Stimulated activated CD4-positive, alpha-beta T cell treated with anti-CD3 and anti-CD28 coated beads, Interleukin-2, amount 100 ng/mL, for 24 hours (primary cell): ENCODE measurements at places on chromosomes 6 and 20.

DNA sequence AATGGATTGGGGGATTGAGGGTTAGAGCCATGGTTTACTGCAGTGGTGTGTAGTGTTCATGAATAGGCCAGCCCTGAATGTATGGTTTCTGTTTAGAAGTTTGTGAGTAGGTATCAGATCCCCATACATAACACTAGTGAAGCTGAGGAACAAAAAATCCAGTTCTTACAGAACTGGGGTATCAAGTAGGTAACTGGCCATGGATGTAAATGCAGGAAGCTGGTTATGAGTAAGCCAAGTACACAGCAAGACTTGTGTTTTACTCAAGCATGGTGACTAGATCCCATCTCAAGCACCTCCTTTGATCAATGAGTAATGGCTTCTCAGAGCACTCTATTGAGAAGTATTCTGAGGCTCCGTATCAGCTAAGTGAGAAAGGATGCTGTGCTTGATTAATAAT is 613.7 kb upstream of the FLRT3 start:
- DNase-seq, result no peak

DNA sequence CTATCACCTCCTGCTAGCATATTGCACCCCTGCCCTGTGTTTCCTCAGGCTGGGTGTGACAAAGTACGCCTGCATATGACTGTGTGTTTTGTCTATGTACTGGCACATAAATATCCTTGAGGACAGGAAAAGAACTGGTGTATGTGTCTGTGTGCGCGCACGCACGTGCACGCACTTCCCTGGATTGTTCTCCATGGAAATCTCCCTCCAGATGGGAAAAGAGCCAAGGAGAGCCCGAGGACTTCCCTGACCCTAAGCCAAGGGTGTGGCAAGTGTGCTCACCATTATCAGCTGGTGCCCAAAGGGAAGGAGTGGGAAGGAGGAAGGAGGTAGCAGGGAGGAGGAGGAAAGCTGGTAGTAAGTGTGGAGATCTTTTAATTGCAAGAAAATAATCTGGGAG is 117.6 kb downstream of the HIVEP2 start:
- no peak for DNase-seq

GRCh38 chr20:16562259-16562658 is 11.0 kb downstream of the KIF16B start:
- DNase-seq, result no peak

GRCh38 chr20:14538433-14538832 is 201.0 kb upstream of the FLRT3 start:
- DNase-seq, result no peak

- no peak for DNase-seq
These were observed 33.0 kb upstream of the HFE start for GRCh38 chr6:26053992-26054780.

DNA sequence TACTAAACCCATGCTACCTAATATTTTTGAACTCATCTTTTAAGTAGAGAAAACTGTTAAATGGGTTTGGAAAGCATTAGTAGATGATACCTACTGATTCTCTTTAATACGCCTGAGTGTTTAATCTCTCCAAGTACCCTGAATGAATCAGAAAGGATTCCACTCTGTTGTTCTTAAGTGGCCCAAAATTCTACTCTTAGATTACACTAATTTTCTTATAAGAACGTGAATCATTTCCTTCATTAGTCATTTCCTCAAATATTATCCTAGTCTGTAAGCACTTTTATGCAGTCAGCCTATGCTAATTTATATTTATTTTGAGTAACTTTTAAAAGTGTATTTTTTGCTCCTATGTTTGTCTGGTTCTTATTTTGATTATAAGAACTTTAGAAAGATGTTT is 380.0 kb downstream of the BTBD9 start:
- no peak for DNase-seq

DNA sequence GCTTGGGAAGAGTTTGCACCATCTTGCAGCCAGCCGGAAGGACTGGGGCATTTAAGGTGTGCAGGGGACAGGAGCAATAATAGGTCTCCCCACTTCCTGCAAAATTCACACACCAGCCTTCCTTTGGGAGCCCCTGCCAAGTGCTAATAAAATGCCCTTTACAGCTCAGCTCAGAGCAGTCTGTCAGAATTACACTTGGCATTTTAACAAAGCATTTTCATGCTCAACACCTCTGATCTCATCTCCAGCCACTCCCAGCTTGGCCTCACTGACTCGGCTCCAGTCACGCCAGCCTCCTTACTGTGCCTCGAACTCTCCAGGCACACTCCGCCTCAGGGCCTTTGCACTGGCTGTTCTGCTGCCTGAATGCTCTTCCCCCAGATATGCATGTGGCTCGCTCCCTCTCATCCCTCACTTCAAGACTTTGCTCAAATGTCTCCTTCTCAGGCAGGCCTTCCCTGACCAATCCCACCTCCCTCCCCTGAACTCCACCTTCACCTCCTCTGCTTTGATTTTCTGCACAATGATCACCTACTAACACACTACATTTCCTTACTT is 43.7 kb downstream of the GRM4 start:
- no peak for DNase-seq

DNA sequence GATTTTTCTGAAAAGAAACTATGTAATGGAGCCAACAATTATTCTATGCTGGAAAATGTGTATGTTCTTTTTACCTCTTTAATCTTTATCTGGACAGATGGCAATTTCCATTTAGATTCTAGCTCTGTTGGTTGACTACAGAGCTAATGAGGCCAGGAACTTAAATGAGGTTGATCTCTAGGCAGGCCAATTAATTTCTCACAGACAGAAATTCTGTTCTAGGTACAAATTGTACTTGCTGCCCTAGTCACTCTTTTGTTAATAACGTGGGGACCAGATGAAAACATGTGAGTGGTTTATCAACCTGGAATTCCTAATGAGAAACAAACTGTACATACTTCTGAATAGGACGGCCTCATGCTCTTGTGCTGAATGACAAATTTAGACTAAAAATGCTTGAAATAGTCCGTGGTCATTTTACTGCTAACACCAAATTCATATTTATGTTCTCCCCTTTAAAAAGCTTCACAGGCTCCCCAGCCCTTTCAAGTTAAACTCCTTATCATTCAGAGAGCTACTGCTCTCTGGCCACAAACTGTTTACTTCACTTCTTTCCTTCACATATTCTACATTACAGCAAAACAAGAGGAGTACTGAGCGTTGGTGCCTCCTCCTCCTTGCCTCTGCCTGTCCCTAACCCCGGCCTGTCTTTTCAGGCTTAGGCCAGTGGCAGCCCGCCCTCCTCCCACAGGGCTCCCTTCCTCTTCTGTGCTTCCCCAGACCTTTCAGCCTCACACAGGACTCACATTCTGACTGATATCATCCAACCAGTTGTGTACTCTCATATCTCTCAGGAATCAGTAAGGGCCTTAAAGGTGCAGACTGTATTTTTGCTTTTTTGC is 41.4 kb downstream of the DTNBP1 start:
- DNase-seq, result no peak

- DNase-seq, result no peak
These were observed 12.1 kb upstream of the CTCFL start for GRCh38 chr20:57536771-57537724.

- DNase-seq, result no peak
These were observed 170.3 kb upstream of the PDE7B start for GRCh38 chr6:135680964-135681913.

- DNase-seq, result no peak
These were observed 199.8 kb downstream of the PLCB1 start for GRCh38 chr20:8331740-8332412.

- no peak for DNase-seq
These were observed 49.0 kb upstream of the RANBP9 start for GRCh38 chr6:13760307-13761304.

GRCh38 chr6:135129136-135129856 is 51.8 kb upstream of the MYB start:
- DNase-seq, result peak; percentile 12

DNA sequence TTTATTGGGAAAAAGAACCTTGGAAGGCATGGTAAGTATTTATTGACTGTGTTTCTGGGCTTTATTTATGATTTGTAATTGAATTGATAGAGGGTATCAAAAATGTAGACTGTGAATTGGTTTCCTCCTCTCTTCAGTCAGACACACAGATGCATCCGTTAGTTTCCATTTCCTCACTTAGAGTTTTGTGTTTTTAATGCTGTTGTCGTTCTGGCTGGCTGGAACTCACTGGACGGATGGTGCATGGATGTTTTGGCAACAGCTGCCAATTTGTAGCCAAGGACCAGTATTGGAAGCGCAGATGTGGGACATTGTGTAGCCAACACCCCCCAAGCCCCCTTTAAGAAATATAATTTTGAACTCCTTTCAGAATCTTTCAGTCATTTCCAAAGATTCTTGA is 134.5 kb downstream of the JARID2 start:
- DNase-seq, result no peak

DNA sequence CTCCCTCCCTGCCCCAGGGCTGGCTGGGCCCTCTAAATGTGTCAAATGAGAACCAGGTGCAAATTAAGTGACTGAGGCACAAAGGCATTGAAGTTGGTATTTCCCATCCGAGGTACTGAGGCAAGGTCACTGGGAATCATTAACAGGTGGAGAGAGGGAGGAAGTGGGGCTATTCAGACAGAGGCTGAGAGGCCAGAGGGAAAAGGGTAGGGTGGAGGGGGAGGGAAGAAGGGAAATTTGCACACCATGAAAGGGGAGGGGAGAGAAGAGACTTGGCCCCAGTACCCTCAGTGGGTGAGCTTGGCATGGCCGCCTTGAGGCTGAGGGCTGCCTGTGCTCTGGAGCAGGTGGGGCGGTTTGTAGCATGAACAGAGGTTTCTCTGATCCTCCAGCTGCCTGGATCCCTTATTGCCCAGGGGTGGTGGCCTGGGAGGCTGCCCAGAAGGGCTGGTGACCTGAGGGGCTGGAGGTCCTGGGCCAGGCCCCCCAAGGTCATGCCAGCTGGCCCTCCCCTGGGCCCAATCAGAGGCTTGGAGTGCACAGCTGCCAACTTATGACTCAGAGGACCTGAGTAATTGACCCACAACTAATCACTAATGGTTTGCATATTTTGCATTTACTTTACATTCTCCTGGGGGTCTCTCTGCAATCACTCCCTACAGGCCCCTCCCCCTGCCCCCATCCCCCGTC is 40.3 kb upstream of the ZFAND3 start:
- no peak for DNase-seq

- no peak for DNase-seq
These were observed 29.2 kb downstream of the AKAP7 start for GRCh38 chr6:131164506-131164905.

DNA sequence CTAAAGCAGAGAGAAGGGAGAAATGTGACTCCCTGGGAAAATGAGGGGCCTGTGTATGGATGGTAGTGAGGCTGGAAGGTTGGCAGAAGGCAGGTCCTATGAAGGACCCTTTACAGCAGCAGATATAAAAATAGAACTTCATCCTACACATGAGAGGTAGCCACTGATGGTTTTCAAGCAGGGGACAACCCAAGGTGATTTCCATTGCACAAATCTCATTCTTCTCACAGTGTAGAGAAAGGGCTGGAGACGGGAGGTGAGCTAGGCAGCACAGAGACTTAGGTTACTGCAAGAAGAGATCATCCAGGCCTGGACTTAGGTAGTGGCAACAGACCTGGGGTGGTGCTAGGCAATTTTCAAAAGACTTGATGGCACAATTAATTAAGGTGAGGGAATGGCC is 30.7 kb downstream of the TRAM2 start:
- no peak for DNase-seq

- no peak for DNase-seq
These were observed 931.5 kb upstream of the EPHA7 start for GRCh38 chr6:94350833-94351232.

GRCh38 chr6:154891901-154892300 is 103.2 kb upstream of the TIAM2 start:
- no peak for DNase-seq

DNA sequence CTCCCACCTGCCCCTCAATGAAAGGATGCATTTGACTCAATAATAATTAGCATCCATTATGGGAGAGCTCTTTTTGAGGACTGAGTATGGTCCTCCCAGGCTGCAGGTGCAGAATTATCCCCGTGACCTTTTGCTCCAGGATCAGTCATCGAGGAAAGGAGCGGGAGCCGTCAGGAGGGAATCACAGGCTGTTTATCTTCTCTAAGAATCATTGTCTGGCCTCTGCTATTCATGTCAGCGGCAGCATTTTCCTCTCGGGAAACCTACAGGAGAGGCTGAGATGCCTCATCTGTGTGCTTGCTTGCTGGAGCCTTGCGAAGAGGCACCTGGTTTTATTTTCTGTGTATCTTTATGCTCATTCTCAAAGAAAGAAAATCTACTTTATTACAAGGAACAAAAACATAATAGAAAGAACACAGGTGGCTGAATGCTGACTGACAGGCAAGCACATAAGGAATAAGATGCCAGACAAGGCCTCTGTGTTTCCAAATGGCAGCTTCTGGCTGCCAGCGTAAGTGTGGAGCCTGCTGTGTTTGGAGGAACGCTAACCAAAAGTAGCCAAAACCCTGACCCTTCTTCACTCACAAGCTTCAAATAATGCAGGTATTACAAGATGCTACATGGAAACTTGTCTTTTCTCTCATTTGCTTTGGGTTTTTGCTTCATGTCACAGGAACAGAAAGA is 539.1 kb upstream of the MARCKS start:
- no peak for DNase-seq

DNA sequence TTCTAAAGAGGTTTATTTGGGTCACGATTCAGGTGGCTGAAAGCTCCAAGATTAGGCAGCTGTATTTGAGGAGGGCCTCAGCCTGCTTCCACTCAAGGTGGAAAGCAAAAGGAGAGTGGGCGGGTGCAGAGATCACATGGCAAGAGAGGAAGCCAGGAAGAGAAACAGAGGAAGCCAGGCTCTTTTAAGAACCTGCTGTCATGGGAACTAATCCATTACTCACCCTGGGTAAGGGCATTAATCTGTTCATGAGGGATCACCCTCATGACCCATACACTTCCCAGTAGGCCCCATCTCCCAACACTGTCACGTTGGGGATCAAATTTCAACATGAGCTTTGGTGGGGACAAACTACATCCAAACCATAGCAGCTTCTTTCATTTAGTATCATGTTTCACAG is 53.9 kb downstream of the DHX35 start:
- DNase-seq, result no peak

- no peak for DNase-seq
These were observed 94.2 kb downstream of the OLIG3 start for GRCh38 chr6:137399881-137400443.

DNA sequence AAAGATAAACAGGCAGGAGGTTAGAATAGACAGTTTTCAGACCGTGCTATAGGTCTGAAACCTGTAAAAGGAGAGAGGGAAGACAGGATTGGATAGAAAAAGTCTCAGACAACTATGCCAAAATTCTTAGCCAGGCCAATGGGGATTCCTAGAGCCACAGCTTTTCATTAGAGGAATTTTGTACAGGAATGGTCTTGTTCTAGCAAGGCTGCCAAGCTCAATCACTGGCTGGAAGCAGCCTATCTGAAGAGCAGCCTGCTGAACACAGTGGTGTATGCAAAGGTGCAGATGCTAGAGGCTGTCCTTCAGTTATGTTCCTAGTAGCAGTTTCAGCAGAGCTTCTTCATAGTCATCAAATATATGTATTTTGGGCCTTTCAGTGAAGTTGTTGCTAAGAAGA is 313.1 kb downstream of the GRIK2 start:
- no peak for DNase-seq

GRCh38 chr20:6012179-6012578 is 41.7 kb downstream of the LRRN4 start:
- no peak for DNase-seq
